Kidney tubule cell (primary cell): ENCODE measurements at places on chromosomes 4 and X.

DNA sequence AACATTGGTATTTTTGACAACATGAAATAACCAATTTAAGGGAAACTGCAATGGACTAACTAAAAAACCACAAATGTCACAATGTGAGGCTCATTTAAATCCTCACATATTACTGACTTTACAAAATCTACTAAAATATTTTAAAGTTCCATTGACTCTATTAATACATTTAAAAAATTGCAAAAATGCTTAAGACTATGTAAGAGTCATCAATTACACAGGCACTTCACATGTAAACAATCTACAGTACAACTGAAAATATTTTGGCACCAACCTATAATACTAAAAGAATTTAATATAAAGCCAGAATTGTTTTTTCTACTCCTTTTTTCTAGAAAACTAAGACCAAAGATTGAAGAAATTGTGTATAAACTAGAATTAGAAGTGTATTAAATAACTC, 76.8 kb upstream of the RBMXL3 start:
- no peak for DNase-seq

DNA sequence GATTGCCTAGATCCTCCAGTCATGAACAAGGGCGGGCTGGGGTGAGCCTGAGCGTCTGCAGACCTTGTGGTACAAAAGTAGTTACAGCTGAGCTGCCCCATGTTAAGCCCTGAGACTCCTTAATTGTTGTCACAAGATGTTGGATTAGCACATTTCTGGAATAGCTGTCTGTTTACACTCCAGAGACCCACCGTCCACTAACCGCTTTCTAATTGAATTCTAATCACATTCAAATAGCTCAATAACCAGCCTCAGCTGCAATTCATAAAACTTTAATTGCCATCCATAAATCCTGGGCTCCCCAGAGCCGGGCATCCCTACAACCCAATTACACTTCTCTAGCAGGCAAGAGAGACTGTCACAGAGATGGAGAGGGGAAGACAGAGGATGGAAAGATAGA, 1.6 kb upstream of the GSX2 start:
- DNase-seq = no peak

GRCh38 chr4:56752985-56753384, 68.5 kb downstream of the SPINK2 start:
- no peak for DNase-seq

GRCh38 chr4:138757432-138757831, 258.1 kb upstream of the NOCT start:
- DNase-seq = no peak
